ENCODE measurements at places on chromosomes 2 and 18.

DNA sequence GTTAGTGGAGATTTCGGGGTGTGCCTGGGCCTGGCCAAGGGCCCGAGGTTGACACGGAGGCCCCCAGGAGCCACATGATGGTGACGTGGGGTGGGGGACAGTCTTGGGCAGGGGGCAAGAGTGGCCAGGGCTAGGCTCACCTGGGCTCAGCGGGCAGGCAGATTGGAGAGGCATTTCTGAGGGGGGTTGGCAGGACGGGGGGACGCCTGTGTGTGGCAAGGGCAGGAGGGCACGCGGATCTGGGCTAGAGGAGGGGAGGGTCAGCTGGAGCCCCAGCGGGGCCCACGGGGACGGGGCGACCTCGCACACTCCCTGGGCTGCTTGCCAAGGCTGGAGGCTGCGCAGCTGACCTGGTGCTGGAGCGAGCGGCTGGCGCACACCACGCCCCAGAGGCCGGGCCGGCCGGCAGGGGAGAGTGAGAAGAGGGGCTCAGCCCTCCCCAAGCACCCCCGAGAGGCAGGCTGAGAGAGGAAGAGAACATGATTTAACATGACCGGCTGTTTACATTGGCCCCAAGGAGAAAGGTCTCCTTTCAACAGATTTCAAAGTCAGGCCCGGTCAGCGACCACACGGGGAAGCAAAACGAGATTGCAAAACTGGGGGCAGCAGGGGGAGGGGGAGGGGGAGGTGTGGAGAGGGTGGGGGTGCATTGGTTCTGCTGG lies 38.0 kb upstream of the SNED1 start:
- no peak for DNase-seq

GRCh38 chr2:133040170-133040569 lies 370.2 kb upstream of the LYPD1 start:
- DNase-seq: no peak

DNA sequence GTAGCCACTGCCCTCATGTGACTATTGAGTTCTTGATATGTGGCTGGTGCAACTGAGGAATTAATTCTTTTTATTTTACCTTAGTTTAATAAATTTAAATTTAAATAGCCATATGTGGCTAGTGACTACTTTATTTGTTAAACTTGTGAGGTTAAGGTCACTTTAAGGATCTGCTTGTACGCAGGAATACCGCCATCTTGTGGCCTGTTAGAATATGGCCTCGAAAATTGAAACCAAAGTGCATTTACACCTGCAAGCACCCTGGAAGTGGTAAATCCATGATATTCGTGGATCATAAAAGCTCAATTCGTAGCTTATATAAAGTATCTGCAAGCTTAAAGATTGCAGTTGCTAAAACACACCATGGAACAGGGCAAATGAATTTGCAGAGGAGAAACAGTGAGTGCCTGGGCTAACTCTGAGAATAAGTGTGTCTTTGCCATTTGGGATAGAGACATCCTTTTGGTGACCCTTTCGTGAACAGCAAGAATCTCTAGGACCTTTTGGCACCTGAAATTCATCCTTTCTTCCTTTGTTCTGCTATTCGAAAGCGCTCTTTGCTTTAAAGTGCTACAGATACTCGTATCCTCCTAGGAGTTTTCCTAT lies 59.9 kb upstream of the REG3A start:
- DNase-seq: peak; percentile 6

GRCh38 chr2:241763551-241764274 lies 12.9 kb upstream of the GAL3ST2 start:
- DNase-seq: peak; percentile 37

DNA sequence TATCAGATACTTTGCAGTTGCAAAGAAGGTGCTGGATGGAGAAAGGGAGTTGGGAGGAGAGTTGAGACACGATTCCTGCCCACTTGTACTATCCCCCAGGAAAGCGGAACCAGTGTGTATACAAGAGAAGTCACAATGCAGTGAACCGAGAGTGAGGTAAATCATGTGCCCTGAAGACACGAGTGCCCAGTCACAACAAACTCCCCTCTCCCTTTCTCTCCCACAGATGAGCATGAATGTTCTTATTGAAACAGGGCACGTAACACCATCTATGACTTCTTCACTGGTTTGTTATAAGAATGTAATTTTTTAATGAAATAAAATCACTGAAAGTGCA lies 155.7 kb downstream of the IRS1 start:
- no peak for DNase-seq

GRCh38 chr2:179949438-179949837 lies 57.7 kb downstream of the CWC22 start:
- no peak for DNase-seq

DNA sequence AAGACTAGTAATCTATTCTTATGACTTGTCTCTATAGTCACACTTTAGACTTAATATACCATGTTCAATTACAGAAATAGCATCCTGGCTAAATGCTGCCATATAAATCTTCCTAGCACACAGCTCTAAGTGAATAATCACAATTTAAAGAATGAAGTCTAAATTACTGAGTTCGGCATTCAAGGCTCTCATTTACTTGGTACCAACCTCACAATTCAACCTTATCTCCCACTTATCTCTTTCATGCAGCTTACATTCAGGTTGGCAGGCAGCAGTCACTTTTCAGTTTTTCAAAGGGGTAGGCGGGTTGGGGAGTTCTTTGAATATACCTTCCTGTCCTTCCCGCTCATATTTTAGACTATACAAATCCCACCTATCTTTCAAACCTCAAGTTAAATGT lies 1.5 kb downstream of the MMADHC start:
- DNase-seq: no peak

GRCh38 chr2:178484245-178485041 lies 4.2 kb downstream of the PLEKHA3 start:
- no peak for DNase-seq

DNA sequence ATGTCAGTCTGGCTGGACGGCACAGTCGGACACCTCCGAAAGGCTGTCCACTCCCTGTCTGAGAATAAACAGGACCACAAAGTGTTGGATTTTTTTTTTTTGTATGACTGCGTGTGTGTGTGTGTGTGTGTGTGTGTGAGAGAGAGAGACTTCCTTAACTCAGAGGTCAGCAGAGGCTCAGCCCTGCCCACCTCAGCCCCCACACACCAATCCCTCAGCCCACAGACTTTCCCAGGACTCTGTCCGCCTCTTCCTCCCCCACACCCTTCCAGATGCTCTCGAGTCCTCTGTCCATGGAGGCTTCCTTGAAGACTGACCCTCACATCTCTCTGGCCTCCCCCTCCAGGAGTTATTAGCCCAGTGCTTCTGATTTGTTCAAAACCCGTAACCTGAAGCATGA lies 147.3 kb downstream of the BCL11A start:
- no peak for DNase-seq

- DNase-seq: peak; percentile 52
Measured at GRCh38 chr18:74499633-74500032, 3.5 kb downstream of the CNDP2 start.

DNA sequence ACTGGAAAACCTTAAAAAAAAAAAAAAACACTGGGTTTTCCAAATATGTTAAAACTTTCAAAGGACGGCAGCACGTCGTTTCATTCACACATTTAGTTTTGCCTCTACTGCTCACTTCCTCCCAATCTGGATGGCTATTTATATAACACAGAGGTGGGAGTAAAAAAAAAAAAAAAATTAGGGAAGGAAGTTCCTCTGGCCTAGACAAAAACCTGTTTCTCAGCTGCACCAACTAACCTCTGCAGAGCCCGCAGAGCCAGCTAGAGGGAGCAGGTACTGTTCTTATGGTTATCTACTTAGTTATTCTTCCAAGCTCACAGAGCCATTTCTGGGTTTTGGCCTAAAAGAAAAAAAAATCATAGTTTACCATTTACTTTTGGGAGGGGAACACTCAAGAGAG lies 28.1 kb downstream of the SLC1A4 start:
- DNase-seq: no peak

GRCh38 chr2:222920657-222921186 lies 59.9 kb downstream of the ACSL3 start:
- no peak for DNase-seq

GRCh38 chr18:10973567-10974203 lies 175.7 kb downstream of the PIEZO2 start:
- DNase-seq: no peak

- no peak for DNase-seq
Measured at GRCh38 chr18:9868857-9869714, 16.7 kb upstream of the TXNDC2 start.

GRCh38 chr2:60598271-60598670 lies 44.8 kb upstream of the BCL11A start:
- DNase-seq: no peak

GRCh38 chr2:73105511-73105971 lies 7.2 kb downstream of the RAB11FIP5 start:
- no peak for DNase-seq

- no peak for DNase-seq
Measured at GRCh38 chr18:48622911-48623431, 84.1 kb downstream of the CTIF start.

DNA sequence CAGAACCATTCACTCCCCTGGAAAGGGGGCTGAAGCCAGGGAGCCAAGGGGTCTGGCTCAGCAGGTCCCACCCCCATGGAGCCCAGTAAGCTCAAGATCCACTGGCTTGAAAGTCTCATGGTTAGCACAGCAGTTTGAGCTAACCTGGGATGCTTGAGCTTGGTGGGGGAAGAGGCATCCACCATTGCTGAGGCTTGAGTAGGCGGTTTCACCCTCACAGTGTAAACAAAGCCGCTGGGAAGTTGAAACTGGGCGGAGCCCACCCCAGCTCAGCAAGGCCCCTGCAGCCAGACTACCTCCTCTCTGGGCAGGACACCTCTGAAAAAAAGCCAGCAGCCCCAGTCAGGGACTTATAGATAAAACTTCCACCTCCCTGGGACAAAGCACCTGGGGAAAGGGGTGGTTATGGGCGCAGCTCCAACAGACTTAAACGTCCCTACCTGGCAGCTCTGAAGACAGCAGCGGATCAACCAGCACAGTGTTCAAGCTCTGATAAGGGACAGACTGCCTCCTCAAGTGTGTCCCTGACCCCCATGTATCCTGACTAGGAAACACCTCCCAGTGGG lies 14.7 kb upstream of the TTC32 start:
- no peak for DNase-seq

GRCh38 chr2:45746888-45747287 lies 95.4 kb downstream of the PRKCE start:
- DNase-seq: no peak

DNA sequence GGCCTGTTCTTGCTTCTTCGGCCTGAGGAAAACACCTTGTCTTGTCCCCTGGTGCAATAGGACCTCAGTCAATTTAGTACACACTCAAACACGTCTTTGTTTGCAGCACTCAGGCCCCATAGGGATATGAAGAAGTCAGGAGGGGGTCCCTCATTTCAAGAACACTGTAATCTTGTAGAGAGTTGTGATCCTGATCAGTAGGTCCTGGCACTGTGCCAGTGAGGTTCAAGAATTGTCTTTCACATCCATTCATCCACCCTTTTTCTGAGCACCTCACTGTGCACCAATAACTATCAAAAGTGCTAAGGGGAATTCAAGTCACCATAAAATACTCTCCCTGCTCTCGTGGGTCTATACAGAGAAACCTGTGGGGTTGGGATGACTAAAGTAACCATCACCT lies 131.4 kb upstream of the LHCGR start:
- DNase-seq: no peak

GRCh38 chr2:207481924-207482323 lies 47.8 kb upstream of the CREB1 start:
- no peak for DNase-seq

DNA sequence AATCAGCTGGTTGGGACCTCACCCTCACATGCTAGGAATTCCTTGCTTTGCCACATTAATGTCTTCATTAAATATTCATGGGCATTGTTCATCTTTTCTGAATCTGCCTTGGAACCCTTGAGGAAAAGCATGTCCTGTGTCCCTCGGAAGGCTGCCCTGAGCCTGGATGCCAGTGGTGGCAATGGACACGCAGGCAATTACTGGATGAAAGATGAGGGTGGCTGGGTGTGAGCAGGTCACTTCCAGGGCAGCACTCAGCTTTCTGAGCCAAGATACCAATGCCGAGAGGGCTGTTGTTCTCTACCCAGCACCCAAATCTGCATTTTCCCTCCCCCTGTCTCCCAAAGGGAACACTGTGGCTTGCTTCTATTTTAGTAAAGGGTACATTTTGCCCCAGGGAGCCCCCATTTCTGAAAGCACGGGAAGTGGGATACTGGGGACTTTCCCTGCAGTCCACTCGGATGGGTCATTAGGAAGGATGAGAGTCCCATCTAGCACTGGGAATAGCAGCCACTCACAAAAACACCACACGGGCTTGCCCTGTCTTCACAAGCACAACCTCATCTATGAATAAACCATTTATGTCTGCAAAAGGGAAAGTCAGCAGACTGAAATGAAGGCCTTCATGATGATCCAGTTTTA lies 234.8 kb downstream of the SOX11 start:
- DNase-seq: no peak

DNA sequence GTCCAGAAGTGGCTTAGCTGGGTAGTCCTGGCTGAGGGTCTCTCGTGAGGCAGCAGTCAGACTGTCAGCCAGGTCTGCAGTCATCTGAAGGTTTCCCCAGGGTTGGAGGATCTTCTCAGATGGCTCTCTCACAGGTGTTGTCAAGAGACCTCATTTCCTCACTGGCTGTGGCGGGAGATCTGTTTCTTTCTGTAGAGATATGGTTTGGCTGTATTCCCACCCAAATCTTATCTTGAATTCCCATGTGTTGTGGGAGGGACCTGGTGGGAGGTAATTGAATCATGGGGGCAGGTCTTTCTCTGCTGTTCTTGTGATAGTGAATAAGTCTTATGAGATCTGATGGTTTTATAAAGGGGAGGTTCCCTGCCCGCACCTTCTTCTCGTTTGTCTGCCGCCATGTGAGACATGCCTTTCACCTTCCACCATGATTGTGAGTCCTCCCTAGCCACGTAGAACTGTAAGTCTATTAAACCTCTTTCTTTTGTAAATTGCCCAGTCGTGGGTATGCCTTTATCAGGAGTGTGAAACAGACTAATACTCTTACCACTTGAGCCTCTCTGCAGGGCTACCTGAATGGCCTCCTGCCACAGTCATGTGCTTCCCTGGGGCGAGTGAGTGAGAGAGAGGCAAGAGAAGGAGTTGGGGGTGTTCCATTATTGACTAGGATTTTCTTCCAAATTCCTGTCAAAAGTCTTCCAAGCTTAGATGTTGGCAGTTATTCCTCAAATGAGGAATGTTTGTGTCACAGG lies 23.6 kb downstream of the MALT1 start:
- DNase-seq: no peak

- DNase-seq: no peak
Measured at GRCh38 chr18:45324495-45325113, 290.7 kb upstream of the SLC14A2 start.

DNA sequence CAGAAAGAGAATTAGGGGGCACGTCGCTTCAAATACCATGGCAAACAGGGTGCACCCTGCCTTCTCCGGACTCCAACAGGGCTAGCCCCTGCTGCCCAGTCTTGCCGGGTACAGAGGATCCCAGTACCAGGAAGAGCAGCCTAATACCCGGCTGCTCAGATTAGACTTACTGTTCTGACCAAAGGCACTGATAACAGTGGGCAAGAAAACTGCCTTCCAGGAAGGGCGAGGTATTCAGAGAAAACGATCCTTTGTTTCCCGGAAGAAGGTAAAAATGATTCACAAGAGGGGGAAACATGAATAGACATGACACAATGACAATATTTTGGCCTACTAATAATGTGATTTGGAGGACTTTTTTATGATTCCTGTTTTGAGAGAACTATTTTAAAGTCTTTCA lies 99.9 kb downstream of the SS18 start:
- no peak for DNase-seq

Data from CD4-positive, alpha-beta T cell treated with Interleukin-2 at 100 ng/mL for 4 hours (primary cell).